ENCODE measurements at places on chromosomes 6 and 20. TPM values are rescaled to one million over a fixed set of nuclear protein-coding genes. Genes with fewer than 3 reads are reported as not detected.

The ELMO2 gene
- polyA plus RNA-seq = 37.5 TPM

The C6orf52 gene
- polyA plus RNA-seq = 1.5 TPM

The MLN gene
- not detected for polyA plus RNA-seq

The MAP7 gene
- 0.45 TPM for polyA plus RNA-seq

The NOX3 gene
- not detected for polyA plus RNA-seq

The KCNG1 gene
- 0.35 TPM for polyA plus RNA-seq

The RAET1L gene
- not detected for polyA plus RNA-seq

The TMEM151B gene
- 0.37 TPM for polyA plus RNA-seq

The PDYN gene
- polyA plus RNA-seq = not detected

The NUS1 gene
- polyA plus RNA-seq = 16.2 TPM

The OLIG3 gene
- polyA plus RNA-seq = not detected

The APOM gene
- polyA plus RNA-seq = 3.3 TPM

The MRAP2 gene
- polyA plus RNA-seq = 21.4 TPM

The ASF1A gene
- polyA plus RNA-seq = 17.6 TPM

The LAMA4 gene
- polyA plus RNA-seq = 157 TPM

The CALHM5 gene
- polyA plus RNA-seq = 2.4 TPM

The FAM83C gene
- polyA plus RNA-seq = 0.17 TPM

The TLDC2 gene
- 1.0 TPM for polyA plus RNA-seq

The RTEL1 gene
- 12.2 TPM for polyA plus RNA-seq

The LY6G6F gene
- not detected for polyA plus RNA-seq

The ADTRP gene
- polyA plus RNA-seq = 0.49 TPM

The SLCO4A1 gene
- polyA plus RNA-seq = 0.26 TPM

The IL20RA gene
- 40.5 TPM for polyA plus RNA-seq

The COMMD7 gene
- 40.8 TPM for polyA plus RNA-seq

The SLC17A2 gene
- not detected for polyA plus RNA-seq

The TP53TG5 gene
- polyA plus RNA-seq = 0.89 TPM

The RSPH3 gene
- polyA plus RNA-seq = 3.2 TPM

The DNAAF9 gene
- polyA plus RNA-seq = 17.4 TPM

The FAM209B gene
- polyA plus RNA-seq = not detected

The BHLHE23 gene
- polyA plus RNA-seq = not detected

The NFKBIE gene
- 5.4 TPM for polyA plus RNA-seq

The TAF8 gene
- polyA plus RNA-seq = 18.3 TPM

The PAK5 gene
- polyA plus RNA-seq = 0.13 TPM

The EYA2 gene
- polyA plus RNA-seq = 2.7 TPM

Data from hindlimb muscle (tissue), 1 donor.